ENCODE measurements at places on chromosomes 12 and 14.

DNA sequence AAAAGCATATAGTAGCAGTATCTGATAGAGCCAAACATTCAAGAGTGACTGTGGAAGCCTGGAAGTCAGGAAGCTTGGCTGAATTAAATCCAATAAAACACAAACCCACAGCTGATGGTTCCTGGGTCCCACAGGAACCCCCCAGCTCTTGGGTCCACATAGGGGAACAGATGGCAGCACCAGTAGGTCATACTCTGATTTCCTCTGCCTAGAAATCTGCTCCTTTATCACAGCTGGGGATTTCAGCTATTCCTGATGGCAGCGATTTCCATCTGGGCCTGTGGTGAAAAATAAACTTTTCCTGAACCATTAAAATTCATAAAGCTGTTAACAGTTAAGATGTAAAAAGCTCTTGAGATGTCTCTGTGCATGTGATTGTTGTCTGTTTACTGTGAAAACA is 202.0 kb upstream of the FRMD6 start:
- DNase-seq = no peak

DNA sequence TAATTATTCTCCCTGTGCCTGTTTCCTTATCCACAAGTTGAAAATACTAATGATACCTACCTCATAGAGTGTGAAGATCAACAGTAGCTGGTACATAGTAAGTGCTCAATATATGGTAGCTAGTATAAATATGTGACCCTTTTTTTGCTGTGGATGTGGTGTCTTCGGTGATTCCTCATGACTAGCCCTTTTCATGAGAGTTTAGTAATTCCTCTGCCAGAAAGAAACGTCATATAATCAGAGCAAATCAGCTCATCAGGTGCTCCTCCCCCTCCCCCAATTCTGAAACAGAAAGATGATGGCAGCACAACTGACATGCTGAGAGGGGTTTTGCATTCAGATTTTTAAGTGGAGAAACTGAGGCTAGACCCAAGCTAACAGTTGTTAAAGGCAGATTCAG is 210.8 kb downstream of the SLC41A2 start:
- no peak for DNase-seq

GRCh38 chr12:77746096-77746495 is 84.6 kb upstream of the NAV3 start:
- peak; percentile 83 for DNase-seq

GRCh38 chr14:99918781-99919180 is 125.6 kb downstream of the EML1 start:
- no peak for DNase-seq

DNA sequence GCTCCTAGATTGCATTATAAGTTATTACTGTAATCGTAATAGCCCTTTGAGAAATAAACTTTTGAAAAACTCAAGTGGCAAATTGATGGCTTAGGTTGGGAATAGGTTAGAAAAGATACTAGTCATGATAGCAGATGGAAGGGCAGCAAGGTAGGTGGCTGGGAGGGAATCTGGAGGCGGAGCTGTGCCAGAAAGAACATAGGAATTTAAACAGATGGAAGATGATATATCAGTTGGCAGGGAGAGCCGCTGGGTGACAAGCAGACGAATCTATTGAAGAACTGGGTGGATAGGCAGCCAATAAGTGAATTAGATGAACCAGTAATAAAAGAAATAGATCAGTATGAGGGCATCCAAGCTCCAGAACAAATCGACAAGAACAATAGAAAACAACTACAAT is 142.1 kb downstream of the CNTN1 start:
- no peak for DNase-seq

DNA sequence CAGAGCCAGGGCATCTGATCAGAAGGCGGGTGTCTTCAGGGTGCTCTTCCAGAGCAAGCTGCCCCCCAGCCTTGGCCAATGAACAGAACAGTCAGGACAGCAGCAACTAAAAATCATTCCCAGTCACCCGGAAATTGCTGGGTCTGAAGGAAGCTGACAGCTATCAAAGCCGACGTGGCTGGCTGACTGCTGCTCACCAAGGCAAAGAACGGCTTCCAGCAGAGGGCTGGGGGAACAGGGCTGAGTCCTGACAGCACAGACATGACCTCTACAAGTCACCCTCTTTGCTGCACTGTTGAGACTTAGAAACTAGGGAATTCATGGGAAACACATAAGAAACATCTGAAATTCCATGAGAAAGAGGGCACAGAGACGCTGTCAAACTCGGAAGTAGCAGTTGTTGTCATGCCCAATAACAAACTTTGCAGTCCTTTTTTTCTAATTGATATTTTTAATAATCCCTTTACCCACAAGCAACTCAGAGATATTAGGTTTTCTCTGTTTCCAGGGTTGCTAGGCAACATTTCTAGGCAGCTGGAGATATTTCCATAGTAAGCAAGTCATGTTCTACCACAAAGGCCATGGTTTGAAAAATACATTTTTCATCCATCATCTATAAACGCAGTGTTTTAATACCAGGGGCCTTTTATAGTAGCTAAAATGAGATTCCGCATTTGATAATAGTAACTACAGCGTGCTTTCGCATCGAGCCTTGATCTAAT is 365.2 kb downstream of the SEC23A start:
- no peak for DNase-seq

GRCh38 chr12:104643093-104643818 is 186.5 kb downstream of the CHST11 start:
- DNase-seq = peak; percentile 24

DNA sequence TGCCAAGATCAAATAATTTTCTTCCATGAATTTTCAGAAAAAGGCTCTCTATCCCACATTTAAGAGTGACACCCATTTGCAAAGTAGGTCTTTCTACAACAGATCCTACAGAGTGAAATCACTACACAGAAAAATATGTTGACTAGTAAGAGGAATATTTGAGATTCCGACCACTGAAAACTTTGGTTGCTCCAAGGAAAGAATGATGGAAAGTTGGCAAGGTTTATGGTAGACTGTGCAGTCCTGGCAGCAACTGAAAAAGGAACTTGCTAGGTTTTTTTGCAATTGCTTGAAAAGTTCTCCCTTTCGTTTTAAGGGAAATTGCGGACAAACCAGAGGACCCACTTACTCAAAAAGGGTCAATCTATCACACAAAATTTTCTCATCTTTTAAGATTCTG is 83.1 kb upstream of the TSPAN8 start:
- DNase-seq = no peak

GRCh38 chr14:77378701-77379100 is 1.5 kb downstream of the SAMD15 start:
- no peak for DNase-seq

DNA sequence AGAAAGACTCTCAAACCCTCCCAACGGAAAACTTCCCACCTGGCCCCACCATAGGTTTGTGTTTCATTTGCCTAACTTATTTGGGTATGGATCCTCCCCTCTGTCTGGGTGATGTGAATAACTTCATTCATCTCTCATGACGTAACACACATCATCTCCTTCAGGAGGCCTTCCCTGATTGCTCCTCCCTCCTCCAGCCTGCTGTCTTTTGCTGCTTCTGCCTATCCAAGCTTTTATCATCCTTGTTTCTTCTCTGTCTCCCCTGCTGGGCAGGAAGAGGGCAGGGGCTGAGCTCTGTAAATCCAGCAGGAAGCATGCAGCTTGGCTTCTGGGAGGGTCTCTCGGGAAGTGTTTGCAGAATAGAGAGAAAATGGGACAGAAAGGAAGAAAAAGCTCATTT is 766.0 kb upstream of the TBX3 start:
- DNase-seq = no peak

DNA sequence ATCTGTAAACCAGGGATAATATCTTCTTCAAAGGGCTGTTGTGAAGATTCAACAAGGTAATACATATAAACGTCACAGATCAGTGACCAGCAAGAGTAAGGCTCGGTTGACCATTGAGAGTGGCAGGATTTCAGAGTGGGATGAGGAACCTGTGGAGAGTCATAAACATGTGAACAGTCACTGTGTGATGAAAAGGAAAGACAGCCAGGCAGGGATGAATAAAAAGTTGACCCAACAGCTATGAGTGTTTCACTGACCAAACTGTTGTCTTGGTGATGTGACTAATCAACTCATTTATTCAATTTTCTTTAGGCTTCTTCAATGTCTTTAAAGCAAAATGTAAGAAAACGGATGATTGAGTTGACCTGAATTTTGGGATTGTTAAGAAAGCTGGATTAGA is 8.6 kb upstream of the FRMD6 start:
- no peak for DNase-seq

GRCh38 chr14:31059152-31059924 is 33.2 kb upstream of the STRN3 start:
- no peak for DNase-seq

DNA sequence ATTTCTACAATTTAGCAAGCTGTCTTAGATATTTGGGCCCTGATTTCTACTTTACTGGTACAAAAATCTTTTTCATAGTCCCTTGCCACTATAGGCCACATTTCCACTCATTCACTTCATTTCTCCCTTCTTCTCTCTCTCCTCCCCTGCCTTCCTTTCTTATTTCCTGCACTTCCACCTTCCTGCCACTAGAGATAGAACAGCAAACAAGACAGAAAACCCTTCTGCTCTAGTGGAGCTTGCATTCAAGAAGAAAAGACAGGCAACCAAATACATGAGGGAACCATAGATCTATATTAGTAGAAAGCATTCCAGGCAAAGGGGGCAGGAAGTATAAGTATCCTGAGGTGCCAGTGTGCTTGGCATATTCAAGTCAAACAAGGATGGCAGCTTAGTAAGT is 623.5 kb downstream of the FLRT2 start:
- peak; percentile 39 for DNase-seq

DNA sequence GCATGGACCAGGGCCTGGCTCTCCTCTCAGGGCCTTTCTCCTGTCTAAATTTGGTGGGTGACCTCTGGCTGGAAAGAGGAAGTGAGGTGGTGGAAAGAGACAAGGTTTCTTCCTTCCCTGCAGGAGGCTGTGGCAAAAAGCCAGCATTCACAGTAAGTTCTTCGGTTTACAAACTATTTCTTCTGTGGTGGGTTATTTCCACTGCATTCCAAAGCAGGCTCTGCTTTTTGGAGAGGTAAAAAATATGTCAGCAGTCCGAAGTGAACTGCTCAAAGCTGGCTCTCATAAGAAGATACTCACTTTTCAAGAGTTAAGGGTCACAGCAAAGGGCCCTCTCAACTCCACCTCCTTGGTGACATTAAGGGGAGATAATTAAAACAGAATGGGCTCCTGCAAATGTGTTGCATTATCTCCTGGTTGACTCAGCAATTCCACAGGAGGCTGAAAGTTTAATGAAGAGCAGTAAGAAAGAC is 48.9 kb upstream of the POC1B start:
- peak; percentile 8 for DNase-seq

- no peak for DNase-seq
Observed at GRCh38 chr12:41302979-41303403, 114.9 kb downstream of the PDZRN4 start.

DNA sequence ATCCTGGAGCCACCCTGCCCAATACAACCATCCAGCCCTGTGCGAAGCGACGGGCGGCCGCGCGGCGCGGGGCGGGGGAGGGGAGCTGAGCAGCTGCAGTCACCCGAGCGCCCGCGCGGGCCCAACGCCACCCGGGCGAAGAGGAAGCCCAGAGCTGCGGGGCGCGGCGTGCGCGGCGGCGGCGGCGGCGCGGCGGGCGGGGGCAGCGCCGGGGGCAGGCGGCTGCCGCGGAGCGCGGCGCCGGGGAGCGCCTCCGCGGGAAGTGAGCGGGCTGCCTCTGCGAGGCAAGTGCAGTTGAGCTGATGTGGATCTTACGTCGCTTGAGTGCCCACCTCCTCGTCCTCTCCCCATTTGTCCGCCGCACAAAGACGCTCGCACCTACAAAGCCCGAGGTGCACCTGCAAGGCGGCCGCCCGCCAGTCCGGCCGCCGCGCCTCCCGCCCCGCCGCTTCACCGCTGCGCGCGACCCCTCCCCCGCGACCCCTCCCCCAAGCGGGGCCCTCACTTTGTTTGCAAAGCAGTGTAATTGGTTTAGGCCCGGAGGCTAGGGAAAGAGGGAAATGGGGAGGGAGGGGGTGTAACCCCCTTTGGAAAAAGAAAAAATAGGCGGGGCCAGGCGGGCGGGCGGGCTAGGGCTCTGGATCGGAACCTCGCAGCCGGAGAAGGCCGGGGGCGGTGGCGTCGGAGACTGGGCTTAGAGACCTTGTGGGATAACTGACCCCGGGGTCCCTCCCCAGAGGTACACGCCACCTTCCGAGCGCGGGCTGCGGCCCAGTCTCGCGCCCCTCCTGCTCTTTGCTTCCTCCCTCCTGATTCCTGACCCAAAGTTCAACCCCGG is at the start of the genes FOXA1 and TTC6:
Gene FOXA1, minus strand, starts transcription at position 279 of the 838 bp plus-strand sequence. Its CDS starts 277 bp downstream, at position 2.
Gene TTC6, plus strand, starts transcription at position 659 of the 838 bp plus-strand sequence. CDS start 26,436 bp downstream, outside the sequence.
- no peak for DNase-seq

DNA sequence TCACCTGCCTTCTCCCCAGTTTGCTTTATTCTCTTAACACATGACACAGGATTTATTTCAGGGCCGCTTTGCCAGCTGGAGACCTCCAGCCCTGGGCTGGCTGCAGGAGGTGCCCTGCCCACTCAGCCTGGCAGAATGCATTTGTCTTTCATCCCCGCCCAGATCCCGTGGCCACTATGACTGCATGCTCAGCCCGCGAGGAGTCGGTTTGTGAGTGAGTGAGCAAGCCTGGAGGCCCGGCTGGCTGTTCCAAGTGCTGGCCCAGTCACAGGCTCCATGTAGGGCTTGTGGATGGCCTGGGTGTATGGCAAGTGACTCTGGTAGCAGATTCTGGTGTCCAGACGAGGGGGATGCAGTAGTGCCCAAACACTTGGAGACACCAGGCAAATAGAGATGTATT is 2.1 kb downstream of the TDP1 start:
- DNase-seq = no peak
